ENCODE measurements at places on chromosomes 7 and 10. TPM values are rescaled to one million over a fixed set of nuclear protein-coding genes. Genes with fewer than 3 reads are reported as not detected.

DNA sequence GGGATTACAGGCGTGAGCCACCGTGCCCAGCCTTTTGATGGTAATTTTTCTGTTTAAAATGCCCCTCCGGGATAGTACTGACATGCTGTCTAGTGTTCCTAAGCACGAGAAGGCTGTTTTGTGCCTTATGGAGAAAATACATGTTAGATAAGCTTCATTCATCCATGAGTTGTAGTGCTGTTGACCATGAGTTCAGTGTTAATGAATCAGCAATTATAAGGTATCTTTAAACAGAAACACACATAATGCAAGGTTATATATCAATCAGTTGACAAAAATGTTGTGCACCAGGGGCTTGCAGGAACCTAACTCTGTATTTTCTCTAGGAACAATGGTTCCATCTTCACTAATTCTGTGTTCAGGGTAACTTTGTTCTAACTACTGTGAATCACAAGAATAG is 30.8 kb upstream of the HECW1 start:
- H3K27ac ChIP-seq: no peak overlapping the region
- no peaks in the 10 kb centered on the region for H3K36me3 ChIP-seq
- no peaks in the 10 kb centered on the region for H3K27me3 ChIP-seq
- H3K4me1 ChIP-seq: no peaks in the 10 kb centered on the region
- no peak overlapping the region for H3K4me3 ChIP-seq
- DNase-seq: no peak

DNA sequence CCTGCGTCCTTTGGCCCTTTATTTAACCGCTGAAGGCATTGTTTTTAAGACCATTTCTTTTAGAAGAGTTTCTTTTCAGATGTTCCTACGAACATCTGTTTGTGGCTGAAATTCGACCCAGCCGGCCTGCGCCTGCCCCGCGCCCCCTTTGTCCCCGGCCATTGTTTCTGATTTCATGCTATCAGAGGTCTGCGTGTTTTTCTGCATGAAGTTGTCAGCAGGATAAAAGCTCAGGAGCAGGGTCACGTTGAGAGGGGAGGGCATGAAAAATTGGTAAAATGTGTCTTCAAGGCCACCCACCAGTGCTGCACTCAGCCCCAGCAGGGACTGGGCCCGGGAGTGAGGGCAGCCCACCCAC is 43.1 kb downstream of the NKX6-2 start:
- no peaks in the 10 kb centered on the region for H3K27me3 ChIP-seq
- H3K27ac ChIP-seq: no peak overlapping the region
- DNase-seq: no peak
- H3K36me3 ChIP-seq: no peaks in the 10 kb centered on the region
- H3K4me1 ChIP-seq: peaks cover 29% of the 10 kb centered on the region

AOAH gene
- 7.7 TPM for total RNA-seq

- no peaks in the 10 kb centered on the region for H3K4me1 ChIP-seq
- no peak overlapping the region for H3K4me3 ChIP-seq
- H3K27me3 ChIP-seq: no peaks in the 10 kb centered on the region
- H3K36me3 ChIP-seq: no peaks in the 10 kb centered on the region
- H3K27ac ChIP-seq: no peak overlapping the region
These were observed 137.1 kb upstream of the FAM13C start for GRCh38 chr10:59499460-59499859.

- no peak for DNase-seq
- no peaks in the 10 kb centered on the region for H3K27me3 ChIP-seq
- no peak overlapping the region for H3K27ac ChIP-seq
- H3K4me3 ChIP-seq: no peak overlapping the region
- no peaks in the 10 kb centered on the region for H3K36me3 ChIP-seq
These were observed 17.1 kb upstream of the MACROH2A2 start for GRCh38 chr10:70035531-70035930.

- H3K27ac ChIP-seq: no peak overlapping the region
- H3K4me1 ChIP-seq: no peaks in the 10 kb centered on the region
- H3K36me3 ChIP-seq: peaks cover 12% of the 10 kb centered on the region
- no peak for DNase-seq
- H3K27me3 ChIP-seq: no peaks in the 10 kb centered on the region
- H3K4me3 ChIP-seq: no peak overlapping the region
These were observed 133.6 kb upstream of the LRGUK start for GRCh38 chr7:133993547-133993946.

DNA sequence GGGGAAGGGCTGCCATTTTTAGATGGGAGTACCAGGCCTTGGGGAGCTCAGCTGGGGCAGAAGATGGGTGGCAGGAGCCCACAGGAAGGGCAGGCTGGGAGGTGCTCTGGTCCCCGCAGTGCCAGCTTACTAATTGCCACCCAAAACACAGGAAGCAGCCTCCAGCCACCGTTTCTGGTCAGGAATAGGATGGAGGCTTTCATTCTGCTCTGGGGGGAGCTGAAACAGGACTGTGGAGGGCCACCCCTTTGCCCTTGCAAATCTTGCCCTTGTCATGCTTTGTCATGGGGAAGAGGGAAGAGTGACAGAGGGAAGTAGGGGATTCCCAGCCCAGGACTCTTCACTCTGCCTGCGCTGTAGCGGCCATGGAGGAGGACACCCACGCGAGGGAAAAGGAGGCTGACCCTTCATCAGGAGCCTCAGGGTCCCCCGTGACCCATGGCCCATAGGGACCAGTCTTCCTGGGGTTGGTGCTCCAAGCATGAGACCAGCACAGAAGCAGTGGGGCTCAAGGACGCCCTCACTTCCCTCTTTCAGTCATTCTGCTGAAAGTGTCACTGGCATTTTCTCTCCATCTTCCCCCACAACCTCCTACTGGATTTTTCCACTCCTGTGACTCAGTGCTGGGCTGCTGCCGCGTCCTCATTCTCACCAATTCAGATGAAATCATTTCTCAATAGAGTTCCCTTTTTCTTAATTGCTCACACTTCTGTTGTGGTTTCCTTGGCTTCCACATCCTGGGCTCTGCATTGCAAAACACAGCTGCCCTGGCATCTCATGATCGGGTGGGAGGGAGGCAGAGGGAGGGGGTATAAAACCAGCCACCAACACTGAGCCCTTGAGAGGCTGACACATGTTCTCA is 61.9 kb downstream of the MKI67 start:
- no peaks in the 10 kb centered on the region for H3K27me3 ChIP-seq
- peak overlapping the region; percentile 78 for H3K27ac ChIP-seq
- H3K4me1 ChIP-seq: peaks cover 26% of the 10 kb centered on the region

DNA sequence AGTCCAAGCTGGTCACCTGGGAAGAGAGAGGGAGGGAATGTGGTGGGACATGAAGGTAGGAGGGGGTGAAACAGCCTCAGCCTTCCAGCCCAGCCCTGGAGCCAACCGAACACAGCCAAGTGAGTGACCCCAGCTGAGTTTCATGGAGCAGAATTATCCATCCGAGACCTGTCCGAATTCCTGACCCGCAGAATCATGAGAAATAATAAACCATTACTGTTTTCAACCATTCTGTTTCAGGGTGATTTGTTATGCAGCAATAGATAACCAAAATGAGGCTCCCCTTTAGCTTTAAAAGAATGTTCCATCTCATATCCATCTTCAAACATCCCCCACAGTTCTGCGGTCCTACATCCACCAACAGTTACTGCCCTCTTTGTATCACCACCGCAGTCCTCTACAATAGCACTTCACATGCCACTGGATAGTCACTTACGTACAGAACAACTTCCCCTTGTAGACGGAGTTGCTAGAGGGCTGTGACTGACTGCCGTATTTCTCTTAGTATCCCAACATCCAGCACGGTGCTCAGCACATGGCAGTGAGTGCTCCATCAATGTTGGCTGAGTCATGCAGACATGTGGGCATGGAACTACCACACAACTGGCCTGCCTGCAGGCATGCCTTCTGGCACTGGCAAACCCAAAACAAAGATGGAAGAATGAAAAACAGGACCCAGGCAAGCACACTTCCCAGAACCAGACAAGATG is 18.5 kb downstream of the KIAA1549 start:
- no peaks in the 10 kb centered on the region for H3K4me1 ChIP-seq
- no peak for DNase-seq
- H3K27me3 ChIP-seq: no peaks in the 10 kb centered on the region
- no peak overlapping the region for H3K27ac ChIP-seq
- no peak overlapping the region for H3K4me3 ChIP-seq

GRCh38 chr10:108848046-108848445 is 1075.3 kb downstream of the XPNPEP1 start:
- no peaks in the 10 kb centered on the region for H3K36me3 ChIP-seq
- DNase-seq: no peak
- H3K27me3 ChIP-seq: no peaks in the 10 kb centered on the region
- H3K27ac ChIP-seq: no peak overlapping the region
- no peak overlapping the region for H3K4me3 ChIP-seq
- no peaks in the 10 kb centered on the region for H3K4me1 ChIP-seq

GPR15LG gene
- total RNA-seq: not detected

- H3K36me3 ChIP-seq: no peaks in the 10 kb centered on the region
- no peak overlapping the region for H3K4me3 ChIP-seq
- no peaks in the 10 kb centered on the region for H3K27me3 ChIP-seq
- no peak overlapping the region for H3K27ac ChIP-seq
These were observed 37.0 kb upstream of the GLI3 start for GRCh38 chr7:42274053-42274452.
